ENCODE measurements at places on chromosomes 16 and 17. TPM values are rescaled to one million over a fixed set of nuclear protein-coding genes. Genes with fewer than 3 reads are reported as not detected.

The SLX1A gene
- polyA plus RNA-seq: 46.1 TPM

The TBC1D3I gene
- not detected for polyA plus RNA-seq

The PLCG2 gene
- 10.8 TPM for polyA plus RNA-seq

DNA sequence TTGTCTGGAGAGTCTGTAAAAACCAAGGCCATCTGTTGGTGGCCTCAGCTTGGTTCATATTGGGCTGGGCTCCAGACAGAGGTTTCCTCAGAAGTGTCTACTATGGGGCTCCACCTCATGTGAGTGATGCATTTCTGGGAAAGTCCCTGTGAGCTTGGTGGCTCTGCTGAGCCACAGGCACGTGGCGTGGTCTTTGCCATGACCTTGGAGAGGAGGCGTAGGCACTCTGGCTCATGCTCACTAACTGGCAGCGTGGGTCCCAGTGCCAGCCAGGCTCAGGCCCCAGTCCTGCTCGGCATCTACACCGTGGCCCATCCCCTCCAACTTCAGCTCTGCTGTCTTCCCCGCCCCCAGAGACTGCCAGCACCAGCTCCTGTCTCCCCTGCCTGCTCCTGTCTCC lies 10.7 kb upstream of the SMTNL2 start:
- H3K36me3 ChIP-seq: peaks cover 2% of the 10 kb centered on the region
- peaks cover 10% of the 10 kb centered on the region for H3K4me1 ChIP-seq
- no peak overlapping the region for H3K4me3 ChIP-seq
- H3K27me3 ChIP-seq: no peaks in the 10 kb centered on the region
- H3K27ac ChIP-seq: no peak overlapping the region

DNA sequence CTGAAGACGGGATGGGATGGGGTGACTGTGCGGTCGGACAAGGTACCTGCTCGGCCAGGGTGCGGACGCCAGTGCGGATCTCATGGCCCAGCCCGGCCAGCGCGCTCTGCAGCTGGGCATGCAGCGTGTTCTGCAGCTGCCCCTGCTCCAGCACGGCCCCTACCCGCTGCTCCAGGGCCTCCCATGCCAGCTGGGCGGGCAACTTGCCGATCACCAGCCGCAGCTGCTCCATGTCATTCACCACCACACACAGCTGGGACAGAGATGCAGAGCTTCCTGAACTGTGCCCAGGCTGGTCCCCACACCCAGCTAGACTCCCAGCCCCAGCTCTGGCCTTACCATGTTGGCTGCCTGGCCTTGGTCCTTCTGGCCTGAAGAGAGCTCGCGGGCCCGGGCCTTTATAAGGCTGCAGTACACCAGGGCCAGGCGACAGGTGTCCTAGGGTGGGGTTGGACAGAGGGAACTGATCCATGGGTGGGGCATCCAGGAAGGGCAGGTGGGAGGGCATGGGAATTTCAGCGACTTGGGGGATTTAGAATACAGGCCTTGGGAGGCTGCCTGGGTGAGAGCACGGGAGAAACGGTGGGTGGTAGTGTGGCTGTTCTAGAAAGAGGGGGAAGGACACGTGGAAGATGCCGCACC lies 9.8 kb downstream of the UNC13D start:
- no peak for DNase-seq
- peaks cover 12% of the 10 kb centered on the region for H3K36me3 ChIP-seq
- H3K27ac ChIP-seq: no peak overlapping the region
- peaks cover 2% of the 10 kb centered on the region for H3K4me1 ChIP-seq
- no peak overlapping the region for H3K4me3 ChIP-seq
